Stimulated activated CD4-positive, alpha-beta T cell treated with anti-CD3 and anti-CD28 coated beads, Interleukin-12 subunit alpha, Interleukin-12 subunit beta, amount 100 ng/mL, for 24 hours (primary cell): ENCODE measurements at places on chromosomes 5 and 9.

- no peak for DNase-seq
Measured at GRCh38 chr5:180155365-180155926, 53.6 kb downstream of the RASGEF1C start.

DNA sequence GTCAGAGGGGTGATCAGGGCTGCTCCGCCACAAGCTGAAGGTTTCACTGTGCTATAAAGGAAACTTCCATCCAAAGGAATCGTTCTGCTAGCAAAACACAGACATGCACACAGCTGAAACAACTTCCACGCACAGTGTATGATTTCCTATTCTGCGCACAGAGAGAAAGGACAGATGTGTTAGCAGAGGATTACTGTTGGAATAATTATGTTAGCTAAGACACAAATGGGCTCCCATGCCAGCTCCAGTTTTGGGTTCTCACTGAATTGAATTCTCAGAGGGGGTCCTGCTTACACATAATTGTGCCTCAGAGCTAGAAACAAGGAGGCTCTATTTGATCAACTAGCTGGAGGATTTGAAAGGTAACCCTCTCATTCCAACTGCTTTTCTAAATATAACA, 352.4 kb downstream of the IRX2 start:
- DNase-seq, result no peak

DNA sequence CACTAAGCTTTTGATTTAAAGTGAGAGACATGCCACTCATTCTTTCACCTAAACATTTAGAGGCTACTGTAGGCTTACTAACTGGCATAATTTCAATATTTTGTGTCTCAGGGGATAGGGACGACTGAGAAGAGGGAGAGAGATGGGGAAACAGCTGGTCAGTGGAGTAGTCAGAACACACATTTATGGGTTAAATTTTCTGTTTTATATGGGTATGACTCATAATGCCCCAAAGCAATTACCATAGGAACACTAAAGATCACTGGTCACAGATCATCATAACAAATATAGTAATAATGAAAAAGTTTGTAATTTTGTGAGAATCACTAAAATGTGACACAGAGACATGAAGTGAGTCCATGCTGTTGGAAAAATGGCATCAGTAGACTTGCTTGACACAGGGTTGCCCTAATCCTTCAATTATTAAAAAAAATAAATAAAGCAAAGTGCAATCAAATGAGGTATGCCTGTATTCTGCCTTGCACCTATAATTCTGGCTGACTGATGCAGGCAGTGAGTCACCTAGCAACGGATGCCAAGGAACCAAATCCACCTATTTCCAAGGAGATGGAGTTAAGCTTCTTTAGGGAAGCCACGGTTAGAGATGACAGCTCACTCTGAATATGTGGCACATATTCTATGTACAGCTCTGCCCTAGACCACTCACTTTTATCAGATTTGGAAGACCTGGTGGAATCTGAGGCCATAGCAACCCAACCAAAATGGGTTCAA, 166.1 kb downstream of the MARCHF11 start:
- DNase-seq, result no peak

DNA sequence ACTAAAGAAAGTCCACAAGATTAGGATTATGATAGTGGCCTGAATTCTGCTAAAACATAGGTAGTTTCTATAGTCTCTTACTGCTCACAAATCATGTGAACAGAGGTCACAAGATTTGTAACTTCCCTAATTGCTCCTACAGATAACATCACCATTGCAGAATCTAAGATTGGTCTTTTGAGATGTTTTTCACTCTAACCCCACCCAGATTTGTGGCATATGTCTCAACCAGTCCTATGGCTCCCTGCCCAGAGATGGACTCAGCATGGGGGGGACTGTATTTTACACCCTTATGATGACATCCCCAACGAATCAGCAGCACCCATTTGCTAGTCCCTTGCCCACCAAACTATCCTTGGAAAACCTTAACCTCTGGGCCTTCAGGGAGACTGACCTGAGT, 1046.2 kb downstream of the CDH12 start:
- DNase-seq, result no peak

- no peak for DNase-seq
Measured at GRCh38 chr5:66340786-66341185, 196.7 kb downstream of the SREK1 start.

DNA sequence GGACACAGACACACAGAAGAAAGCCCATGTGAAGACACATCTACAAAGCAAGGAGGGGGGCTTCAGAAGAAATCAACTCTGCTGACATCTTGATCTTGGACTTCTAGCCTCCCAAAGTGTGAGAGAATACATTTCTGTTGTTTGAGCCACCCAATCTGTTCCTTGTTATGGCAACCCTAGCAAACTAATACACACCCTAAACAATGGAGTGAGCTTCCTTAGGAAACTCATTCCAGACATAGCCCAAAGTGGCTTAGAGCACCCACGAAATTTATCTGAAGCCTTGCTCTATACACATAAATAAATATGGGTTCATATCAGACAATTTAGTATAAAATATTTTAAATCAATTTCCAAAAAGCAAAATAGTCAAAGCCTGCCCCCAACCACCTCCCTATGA, 7.6 kb upstream of the TBC1D2 start:
- no peak for DNase-seq

DNA sequence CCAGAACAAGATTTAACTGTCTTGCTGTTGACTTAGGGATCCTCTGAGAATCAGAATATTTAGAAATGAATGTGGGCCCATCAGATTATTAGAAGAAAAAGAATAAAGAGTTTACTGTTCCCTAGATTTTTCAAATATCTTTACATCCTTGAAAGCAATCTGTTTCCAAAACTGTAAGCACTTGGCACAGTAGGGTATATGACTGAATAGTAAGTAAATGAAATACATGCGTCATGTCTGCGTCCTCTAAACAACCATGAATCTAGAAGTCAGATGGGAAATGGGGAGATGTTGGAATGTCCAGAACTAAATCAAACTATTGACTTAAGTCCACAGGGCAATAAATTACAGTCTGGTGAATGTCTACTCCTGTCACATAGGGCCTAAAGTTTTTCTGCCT, 26.1 kb downstream of the TTC23L start:
- DNase-seq, result no peak

DNA sequence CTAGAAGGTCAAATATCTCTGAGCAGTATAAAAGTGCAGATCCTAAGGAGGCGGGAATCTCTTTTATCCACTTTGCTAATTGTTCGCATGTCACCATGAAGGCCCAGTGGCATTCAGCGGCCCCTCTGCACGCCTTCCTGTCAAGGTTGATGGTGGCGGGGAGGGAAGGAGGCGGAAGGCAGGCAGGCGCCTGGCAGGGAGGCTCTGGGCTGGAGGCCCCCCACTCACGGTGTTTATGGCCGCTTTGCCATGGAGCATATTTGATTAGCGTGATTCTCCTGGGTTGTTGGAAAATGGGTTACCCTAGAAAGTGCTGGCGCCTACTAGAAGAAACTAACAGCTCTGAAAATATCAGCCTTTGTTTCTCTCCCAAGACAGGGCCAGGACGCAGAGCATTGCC, 209.6 kb downstream of the FSTL4 start:
- no peak for DNase-seq

- no peak for DNase-seq
Measured at GRCh38 chr9:125494653-125494915, 212.4 kb downstream of the MAPKAP1 start.

- DNase-seq, result peak; percentile 51
Measured at GRCh38 chr5:10635257-10635866, 71.5 kb downstream of the ANKRD33B start.

DNA sequence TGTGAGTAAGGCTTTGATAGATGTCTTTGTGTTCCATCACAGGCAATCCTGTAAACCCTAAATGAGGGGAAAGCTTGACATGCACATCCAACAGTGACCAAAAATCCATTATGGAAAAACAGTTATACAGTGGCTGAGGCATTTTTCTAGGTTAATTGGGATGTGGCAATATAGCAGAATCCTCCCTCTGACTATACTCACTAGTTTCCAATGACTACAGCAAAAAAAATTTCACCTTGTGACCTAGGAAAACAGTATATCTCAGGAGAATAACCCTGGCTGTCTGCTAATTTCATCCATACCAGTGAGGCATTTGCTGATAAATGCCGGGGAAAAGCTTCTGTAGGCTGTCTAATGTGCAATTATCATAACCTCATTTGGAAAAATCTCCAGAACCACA, 49.9 kb upstream of the SNCAIP start:
- no peak for DNase-seq

DNA sequence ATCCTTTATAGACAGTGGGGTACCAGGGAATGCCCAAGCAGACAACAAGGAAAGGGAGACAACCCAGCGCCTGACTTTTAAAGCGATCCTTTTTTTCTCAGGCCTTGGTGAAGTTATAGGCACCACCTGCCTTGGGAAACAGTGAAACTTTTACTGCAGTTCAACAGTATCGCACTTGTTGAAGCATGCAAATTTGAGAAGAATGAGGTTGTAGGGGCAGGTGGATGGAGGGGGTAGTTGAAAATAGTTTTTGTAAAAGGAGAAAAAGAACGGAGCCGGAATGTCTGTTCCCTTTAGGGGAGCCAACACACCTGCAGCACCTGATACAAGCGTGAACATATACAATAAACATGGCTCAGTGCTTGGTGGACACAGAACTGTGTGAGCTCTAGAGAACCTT, 190.2 kb upstream of the NR3C1 start:
- DNase-seq, result no peak

DNA sequence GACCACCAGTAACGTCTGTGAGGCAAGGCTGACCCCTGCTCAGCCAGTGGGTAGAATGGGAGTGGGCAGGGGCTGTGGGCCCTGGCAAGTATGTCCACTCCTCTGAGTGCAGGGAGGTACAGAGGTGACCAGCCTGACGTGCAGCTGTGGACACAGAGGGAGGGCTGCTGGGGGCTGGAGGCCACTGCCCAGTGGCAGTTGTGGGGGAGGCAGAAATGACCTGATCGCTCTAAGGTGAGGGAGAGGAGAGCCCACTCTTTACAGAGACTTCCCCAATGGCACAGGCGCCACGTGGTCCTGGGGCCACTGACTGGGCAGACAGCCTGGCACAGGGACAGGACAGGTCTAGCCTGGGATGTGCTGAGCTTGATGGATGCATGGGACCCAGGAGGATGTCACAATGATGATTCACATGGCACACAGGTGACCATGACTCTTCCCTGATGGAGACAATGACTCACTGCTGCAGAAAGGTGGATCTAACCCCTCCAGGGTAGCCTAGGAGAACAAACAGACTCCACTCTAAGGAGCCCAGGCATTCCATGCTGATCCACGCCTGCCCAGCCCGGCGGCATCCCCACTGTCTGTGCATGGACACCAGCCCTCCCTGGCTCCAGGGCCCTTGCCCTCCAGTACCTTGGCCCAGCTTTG, 7.7 kb downstream of the LPCAT1 start:
- no peak for DNase-seq

GRCh38 chr5:141913560-141914198, 10.0 kb upstream of the DELE1 start:
- no peak for DNase-seq
